ENCODE measurements at places on chromosomes 13 and 19.

GRCh38 chr13:48569104-48569666 is 36.3 kb upstream of the RCBTB2 start:
- DNase-seq: no peak

GRCh38 chr13:33087790-33088189 is 71.6 kb downstream of the KL start:
- no peak for DNase-seq

GRCh38 chr13:20191311-20192157 is 1.2 kb downstream of the GJB2 start:
- DNase-seq: no peak

DNA sequence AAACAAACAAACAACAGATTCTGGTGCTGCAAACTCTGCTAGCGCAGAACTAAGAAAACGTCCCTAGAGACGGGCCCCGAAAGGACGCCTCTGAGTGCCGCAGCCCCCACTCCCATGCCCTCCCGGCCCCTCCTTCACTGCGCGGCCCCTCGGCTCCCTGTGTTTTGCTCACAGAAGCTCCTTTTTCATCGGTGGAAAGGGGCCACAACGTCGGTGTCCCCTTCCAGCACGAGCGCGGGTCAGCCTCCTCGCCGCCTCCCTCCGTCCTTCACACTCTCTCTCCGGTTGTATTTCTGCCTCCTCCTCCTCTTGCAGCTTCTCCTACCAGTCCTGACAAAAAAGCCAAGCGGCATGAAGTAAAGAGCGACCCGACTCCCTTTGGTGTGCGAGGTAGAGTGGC is 14.8 kb upstream of the F7 start:
- no peak for DNase-seq

DNA sequence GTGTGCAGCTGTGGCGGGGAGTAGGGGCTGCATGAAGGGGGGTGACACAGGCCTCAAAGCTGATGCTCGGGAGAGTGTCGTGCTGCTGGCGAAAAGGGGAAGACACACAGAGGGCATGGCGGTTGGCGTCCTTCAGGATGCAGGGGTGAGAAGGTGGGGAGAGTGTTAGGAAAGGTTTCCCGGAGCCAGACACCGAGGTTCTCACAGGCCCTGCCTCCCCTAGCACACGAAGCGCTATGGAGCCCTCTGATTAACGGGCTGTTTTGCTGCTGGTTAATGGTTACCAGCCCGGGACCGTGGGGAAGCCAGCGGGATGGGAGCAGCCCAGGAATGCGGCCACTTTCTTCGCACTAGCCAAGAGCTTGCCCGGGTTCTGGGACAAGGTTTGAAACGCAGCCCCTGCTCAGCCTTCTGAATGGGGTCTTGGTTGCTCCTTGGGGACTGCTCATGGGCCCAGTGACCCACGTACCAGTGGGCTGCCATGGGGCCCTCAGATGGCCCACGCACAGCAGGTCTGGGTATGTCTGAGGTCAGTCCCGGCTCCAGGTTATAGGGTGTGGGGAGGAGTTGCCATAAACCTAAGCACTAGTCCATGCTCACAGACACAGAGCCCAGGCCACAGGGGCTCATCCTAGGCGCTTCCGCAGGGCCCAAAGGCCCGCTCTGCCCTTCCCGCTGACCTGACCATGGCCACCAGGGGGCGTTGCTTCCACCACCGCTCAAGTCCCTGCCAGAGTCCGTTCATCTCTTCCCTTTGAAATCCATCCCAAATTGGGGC is 31.3 kb upstream of the ISYNA1 start:
- no peak for DNase-seq

- no peak for DNase-seq
Observed at GRCh38 chr19:10191347-10191746, 3.4 kb downstream of the DNMT1 start.

- no peak for DNase-seq
Observed at GRCh38 chr13:48838193-48838973, 137.3 kb upstream of the FNDC3A start.

GRCh38 chr13:103199380-103200088 is 133.3 kb upstream of the SLC10A2 start:
- DNase-seq: no peak

DNA sequence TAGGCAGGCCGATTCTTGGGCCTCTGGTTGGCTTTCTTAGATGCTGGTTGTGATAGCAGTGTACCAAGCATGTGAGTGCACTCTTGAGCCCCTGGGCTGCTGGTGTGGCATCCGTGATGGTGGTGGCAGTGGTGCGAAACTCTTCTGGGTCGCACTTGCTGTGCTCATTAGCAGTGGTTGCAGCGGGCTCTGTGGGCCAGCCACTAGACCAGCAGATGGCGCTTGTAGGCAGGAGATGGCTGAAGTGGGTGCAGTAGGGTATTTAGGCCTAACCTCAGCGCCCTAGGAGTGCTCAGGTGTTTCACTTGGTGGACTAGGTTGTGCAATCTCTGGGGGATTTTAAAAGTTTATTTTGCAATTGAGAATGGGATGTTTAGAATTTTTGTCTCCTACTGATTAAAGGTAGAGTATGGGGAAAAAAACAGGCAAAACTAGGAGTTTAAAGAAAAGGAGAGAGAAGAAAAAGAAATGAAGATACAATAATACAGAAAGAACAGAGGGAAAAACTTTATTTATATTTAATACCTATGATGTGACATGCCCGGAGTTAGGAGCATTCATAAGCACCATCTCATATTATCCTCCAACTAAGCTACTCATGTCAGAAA is 4.3 kb upstream of the ZNF17 start:
- no peak for DNase-seq

DNA sequence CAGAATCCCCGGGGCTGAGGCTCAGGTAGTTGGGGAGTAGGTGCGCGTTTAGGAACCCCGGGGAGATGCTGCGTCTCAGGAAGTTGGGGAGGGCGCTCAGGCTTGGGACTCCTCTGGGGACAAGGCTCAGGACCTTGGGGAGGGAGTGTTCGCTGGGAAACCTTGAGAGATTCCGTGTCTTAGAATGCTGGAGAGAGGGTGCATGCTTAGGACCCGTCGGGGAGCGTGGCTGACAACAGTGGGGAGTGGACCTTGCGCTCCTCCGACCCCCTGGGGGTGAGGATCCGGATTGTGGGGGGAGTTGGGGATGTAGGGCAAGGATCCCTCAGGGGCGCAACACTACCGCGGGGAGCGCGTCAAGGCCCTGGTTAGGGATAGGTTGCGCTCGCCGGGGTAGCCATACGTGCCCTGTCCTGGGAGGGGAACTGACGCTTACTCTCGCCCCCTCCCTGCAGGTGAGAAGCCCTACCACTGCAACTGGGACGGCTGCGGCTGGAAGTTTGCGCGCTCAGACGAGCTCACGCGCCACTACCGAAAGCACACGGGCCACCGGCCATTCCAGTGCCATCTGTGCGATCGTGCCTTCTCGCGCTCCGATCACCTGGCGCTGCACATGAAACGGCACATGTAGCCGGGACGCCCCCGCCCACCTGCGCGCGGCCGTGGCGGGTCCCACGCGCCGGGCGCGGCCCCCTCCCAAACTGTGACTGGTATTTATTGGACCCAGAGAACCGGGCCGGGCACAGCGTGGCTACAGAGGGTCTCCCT is 2.0 kb downstream of the KLF2 start:
- DNase-seq: no peak
